ENCODE measurements at places on chromosomes 3 and 15.

GRCh38 chr3:44999782-45000181 is 23.7 kb downstream of the EXOSC7 start:
- DNase-seq: no peak

GRCh38 chr15:74635228-74635627 is 19.6 kb downstream of the CLK3 start:
- peak; percentile 59 for DNase-seq

DNA sequence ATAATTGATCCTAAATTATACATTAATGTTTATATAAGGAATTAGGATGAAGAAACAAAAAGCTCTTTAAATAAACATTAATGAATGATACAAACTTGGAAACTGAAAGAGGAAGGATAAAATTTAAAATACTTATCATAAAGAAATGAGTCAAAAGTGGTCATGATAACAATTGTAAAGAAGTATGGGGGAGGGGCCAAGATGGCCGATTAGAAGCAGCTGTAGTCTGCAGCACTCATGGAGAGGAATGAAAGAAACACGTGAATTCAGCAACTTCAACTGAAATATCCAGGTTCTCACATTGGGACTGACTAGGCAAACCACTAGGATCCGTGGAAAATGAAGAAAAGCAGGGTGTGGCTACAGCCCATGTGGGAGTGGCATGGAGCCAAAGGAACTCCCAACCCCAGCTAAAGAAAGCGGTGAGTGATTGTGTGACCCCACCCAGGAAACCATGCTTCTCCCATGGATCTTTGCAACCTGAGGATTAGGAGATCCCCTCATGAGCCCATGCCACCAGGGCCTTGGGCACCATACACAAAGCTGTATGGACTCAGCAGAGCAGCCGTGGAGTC is 13.1 kb upstream of the CP start:
- DNase-seq: no peak

DNA sequence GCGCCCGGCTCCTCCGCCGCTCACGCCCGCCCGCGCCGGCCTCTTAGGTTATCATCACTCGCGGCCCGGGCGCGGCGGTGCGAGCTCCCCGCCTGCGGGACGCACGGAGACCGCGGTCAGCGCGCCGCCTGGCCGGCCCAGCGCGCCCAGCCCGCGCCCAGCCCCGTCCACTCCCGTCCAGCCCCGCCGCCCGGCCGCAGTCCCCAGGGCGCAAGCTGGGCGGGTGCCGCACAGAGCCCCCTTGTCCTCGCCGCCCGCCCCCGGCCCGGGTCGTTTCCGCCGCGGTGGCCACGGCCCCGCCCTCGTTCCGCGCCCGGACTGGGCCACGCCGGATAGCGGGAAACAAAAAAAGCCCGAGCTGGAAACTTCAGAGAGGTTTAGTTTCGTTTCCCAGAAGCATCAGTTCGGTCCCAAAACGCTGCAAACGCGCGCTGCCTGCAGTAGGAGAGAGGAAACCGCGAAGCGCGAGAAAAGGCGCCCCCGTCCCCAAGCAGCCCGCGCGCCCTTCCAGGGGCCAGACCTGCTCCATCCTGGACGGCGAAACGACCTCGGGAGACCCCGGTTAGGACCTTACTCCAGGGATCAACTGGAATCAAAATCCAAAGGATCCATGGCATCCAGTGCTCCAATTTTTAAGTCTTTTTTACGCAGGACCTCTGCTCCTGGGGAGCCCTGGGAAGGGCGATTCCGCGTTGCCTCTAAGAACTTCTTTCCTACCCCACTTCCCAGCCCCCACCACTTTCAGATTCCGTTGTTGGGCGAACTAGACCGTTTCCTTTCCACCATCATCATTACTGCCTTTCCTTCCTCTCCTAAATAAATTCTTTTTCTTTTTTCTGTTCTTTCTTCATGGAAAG is at the start of gene ATP10A:
TSS of gene ATP10A (minus strand) at position 217 of the 857 bp plus-strand sequence. CDS start 231 bp downstream, outside the sequence.
- no peak for DNase-seq

DNA sequence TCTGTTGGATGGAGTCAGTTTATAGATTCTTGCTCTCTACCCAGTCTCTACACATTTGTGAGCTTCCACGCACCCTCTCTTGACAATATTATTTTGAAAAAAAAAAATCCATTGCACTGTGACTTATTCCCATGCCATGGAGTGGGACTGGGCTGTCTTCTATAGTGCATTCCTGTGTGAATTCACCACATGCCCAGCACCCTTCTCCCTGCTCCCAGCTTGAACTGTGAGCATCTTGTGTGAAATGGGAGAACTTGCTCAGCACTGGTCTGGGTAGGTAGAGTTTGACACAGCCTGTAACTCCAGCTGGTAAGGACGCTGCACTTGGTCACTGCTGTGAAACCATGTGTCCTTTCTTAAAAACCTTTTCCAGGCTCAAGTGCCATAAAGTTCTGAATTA is 91.9 kb downstream of the ARNT2 start:
- DNase-seq: no peak

- DNase-seq: no peak
Observed at GRCh38 chr15:67914537-67915460, 75.0 kb upstream of the RNU6-1 start.

DNA sequence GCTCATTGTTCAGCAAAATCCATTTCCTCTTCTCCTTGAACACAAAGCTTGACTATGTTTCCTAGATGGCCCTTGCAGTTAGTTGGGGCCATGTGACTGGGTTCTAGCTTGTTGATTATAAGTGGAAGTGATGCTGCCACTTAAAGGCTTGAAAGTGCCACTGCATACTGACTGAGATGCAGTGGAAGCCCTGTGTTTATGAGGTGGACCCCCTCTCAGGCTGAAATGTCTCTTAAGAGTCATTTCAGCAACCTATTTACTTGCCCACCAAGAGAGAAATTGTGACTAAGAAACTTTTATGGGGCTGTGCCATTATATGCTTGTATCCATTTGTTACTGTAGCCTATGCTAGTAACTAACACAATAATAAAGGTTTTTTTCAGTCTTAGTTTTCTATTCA is 8.4 kb upstream of the ANP32A start:
- DNase-seq: no peak

DNA sequence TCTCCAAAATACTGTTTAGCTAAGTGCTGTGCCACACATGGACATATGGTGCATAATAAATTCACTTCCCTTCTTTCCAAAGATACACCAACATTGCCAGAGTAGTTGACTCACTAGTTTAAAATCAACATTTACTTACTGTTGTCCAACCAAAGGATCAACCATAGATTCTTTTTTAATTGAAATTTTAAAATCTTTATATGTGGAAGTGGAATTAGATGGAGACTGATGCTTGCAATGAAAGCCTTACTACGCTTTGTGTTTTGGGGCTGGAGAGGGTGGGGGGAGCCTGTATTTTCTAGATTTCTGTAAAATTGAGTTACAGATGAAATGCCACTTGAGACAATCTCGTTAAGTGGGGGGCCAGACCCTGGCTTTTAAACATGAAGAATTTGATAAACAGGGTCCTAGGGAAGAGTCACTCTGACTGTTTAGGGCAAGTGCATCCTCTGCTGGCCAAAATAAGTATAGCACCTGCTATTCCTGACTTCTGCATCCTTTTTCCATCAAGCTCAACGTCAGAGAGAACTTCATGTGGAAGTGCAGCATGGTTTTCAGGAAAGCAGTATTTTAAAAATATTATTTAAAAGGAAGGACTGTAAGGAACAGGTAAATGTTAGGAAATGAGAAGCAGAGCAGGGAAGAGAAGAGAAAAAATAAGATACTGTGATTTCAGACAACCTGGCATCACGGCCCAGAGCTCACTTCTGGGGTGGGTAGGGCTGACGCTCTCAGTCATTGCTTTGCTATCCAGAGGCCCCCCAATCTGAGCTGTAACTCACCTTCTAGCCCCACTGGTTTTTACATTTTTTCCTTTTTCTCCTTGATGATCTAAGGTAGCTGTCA is 76.7 kb downstream of the BOC start:
- DNase-seq: peak; percentile 29

DNA sequence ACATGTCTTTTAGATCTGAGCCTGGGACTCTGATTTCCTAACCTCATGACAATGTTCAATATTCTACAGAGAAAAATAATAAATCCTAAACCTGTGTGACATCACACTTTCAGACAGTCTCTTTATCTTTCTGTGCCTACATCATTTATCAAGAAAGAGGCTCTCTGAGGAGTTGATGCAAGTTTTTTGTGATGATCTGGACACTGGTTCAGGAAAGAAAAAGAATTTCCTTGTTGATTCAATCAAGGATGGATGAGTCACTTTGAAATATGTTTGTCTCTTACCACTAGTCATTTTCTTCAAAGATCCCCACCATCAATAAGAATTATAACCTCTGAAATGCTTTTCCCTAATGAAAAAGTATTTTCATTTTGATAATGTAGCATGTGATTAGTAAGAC is 404.6 kb downstream of the WDR72 start:
- DNase-seq: no peak

GRCh38 chr3:134464064-134464688 is 21.6 kb downstream of the ANAPC13 start:
- no peak for DNase-seq

DNA sequence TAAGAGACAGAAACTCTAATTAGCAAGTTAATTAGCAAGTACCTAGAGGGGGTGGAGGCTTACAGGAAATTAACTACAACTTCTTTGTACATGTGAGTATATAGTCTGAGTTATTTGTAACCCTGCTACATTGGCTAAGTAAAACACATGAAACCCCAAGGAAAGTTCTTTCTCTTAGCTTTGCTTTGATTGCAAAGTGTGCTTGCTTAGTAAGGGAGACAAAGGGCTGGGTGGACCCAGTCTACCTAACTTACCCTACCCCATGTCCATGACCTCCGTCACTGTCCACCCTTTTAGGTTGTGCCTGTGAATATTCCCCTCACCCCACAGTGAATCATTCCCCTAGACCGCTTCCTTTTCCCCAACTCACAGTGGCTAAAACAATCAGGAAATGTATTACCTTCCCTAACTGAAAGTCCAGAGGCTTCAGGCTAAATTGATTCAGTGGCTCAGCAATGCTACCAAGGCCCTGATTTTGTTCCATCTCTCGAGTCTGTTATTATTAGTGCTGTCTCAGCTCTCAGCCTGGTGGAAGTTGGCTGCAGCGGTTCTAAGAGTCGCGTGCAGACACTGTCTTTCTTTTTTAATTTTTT is 31.1 kb upstream of the RYR3 start:
- DNase-seq: no peak

DNA sequence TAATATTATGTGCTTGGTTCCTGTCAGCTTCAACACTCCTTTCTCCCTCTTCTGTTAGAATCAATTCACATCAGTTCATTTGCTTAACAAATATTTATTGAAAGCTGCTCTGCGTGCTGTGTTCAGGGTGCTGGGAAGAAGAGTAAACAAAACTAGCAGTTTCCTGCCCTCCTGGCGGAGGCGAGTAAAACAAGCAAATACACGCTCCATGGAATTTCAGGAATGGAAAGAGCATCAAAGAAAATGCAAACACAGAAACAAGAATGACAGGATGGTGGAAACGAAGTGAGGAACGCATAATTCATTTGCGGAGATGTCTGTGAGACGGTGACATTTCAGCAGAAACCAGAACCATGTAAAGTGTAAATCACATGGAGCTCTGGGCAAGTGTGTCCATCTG is 49.4 kb upstream of the SPTSSB start:
- no peak for DNase-seq

DNA sequence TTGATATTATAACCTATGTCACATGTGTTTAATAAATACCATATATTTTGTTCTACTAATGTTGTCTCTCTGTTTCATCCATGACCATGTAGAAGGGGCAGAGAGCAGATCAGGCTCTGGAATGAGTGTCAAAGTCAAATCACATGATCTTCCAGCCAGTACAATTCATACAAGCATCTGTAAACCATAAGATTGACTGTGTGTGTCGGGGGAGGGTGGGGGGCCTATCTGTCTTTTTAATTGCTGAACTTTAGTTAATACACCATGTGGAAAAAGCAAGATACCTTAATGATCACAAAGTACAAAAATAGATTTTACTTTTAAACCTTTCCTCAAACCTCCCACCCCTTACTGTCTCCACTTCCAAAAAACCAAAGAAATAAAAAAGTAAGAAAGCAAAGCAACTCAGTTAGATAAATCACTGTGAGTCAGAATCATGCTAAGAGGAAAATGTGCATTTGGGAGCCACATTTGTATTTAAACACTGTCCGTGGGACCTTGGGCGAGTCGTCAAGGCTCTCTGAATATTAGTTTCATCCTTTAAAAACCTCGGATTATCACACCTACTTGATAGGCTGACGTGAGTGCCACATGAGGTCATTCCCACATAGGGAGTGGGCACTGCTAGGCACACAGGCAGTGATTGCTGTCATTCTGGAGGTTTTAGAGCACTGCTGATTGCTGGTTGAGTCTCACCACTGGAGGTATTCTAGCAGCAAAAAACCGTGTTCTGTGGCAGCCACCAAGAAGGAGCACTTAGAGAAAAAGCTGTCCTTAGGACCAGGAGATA is 21.0 kb upstream of the POLR2M start:
- no peak for DNase-seq

DNA sequence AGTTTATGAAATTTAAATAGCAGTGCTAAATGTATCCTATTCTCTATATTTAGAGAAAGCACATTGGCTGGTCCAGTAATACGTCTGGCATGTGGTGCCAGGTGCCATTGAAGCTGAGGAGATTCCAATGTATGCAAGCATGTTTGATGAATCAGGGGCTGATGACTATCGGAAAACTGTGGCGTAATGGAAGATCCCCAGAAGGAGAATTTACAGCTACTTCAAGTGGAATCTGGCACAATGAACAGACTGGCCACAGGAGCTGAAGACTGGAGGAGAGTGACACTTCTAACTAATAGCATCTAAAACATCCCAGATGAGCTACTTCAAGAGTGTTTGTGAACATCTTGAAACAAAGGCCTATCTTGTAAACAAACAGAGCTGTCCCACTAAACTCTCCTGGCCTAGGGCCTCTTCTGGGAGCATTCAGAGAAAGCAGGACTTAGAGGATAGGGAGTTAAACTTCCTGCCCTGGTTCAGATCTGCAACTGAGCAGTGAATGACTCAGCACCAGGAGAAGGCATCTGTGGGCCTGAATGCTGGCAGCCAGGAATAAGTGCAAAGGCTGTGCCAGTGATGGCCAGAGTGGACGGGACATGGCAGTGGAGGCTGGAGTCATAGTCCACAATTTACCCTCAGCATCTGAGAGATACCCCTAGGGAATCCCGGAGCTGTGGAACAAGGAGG is 15.2 kb upstream of the ACTC1 start:
- peak; percentile 32 for DNase-seq

- no peak for DNase-seq
Observed at GRCh38 chr15:74442604-74443003, 8.8 kb upstream of the SEMA7A start.

- DNase-seq: no peak
Observed at GRCh38 chr3:118987477-118987876, 47.2 kb downstream of the IGSF11 start.
